Astrocyte of the spinal cord (primary cell): ENCODE measurements at places on chromosomes 2 and 18.

GRCh38 chr2:42829671-42830440 is 37.5 kb upstream of the HAAO start:
- DNase-seq = no peak

GRCh38 chr2:128820452-128820851 is 501.8 kb upstream of the HS6ST1 start:
- no peak for DNase-seq

DNA sequence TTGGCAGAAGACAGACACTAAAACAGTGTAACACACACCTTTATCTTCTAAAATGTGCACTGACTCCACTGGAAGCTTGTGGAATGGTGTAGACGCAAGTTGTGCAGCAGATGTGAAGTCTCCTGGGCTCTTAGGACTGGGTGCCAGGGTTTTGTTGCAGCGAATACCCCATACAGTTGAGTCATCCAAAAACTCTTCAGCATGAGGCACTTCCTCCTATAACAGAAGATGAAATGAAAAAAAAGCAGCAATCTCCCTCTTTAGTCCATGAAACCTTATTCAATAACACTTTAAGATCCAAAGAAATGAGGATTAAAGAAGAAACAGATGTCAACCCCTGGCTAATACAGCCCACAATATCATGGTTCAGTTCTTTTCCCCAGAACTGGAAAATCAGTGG is 22.2 kb downstream of the BUB1 start:
- peak; percentile 29 for DNase-seq

- peak; percentile 47 for DNase-seq
Observed at GRCh38 chr2:182319556-182320505, 107.0 kb downstream of the PDE1A start.

GRCh38 chr2:42865884-42866881 is 73.8 kb upstream of the HAAO start:
- no peak for DNase-seq

DNA sequence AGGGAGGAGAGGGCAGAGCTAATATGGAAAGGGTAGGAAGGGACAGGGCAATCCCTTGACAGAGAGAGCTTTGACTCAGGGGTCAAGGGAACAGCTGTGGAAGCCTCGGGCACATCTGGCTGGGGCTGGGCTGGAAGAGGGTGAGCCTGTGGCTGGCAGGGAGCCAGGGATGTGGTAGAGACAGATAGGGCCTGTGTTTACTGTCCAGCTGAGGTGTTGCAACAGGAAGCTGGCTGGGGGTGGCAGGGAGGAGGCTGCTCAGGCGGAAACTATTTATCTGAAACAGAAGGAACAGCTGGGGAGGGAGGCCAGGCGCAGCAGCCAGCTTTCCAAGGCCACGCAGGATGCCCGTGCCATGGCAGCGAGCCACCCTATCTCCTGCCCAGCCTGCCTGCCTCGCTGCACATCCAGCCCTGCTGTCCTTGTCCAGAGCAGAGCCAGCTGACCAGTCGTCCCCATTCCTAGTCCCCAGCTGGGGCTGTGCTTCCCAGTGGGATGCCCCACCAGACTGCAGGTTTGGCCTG is 264.7 kb downstream of the CYP26B1 start:
- DNase-seq = peak; percentile 43

- DNase-seq = no peak
Observed at GRCh38 chr2:66477135-66477842, 42.4 kb downstream of the MEIS1 start.

DNA sequence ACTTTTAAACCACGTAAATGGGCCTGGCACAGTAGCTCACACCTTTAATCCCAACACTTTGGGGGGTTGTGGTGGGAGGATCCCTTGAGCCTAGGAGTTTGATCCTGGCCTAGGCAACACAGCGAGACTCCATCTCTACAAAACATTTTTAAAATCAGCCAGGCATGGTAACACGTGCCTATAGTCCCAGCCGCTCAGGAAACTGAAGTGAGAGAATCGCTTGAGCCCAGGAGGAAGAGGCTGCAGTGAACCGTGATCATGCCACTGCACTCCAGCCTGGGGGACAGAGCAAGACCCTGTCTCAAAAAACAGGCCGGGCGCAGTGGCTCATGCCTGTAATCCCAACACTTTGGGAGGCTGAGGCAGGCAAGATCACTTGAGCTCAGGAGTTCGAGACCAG is 12.2 kb downstream of the ROCK1 start:
- DNase-seq = no peak

DNA sequence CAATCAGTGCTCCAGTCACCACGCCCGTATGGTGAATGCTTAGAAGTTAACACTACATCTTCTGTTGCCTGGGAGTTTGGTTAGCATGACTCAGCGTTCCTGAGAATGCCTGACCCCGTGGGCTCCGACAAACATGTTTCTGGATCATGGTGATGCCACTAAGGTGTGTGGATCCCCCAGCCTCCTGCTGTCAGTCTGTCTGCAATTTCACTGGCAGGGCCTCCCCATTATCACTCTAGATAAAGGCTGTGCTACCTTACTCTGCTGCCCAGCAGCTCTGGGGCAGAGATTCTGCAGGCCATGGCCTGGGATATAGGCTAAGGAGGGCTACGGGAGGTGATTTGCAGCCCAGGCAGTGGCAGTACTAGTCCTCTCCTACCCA is 66.0 kb downstream of the STPG4 start:
- DNase-seq = peak; percentile 59

- DNase-seq = no peak
Observed at GRCh38 chr2:208268156-208268952, 2.3 kb downstream of the PIKFYVE start.

GRCh38 chr2:213002383-213002782 is 149.0 kb downstream of the IKZF2 start:
- no peak for DNase-seq

- no peak for DNase-seq
Observed at GRCh38 chr18:72742002-72742401, 125.8 kb downstream of the NETO1 start.

GRCh38 chr2:167142554-167142953 is 254.3 kb downstream of the XIRP2 start:
- no peak for DNase-seq

DNA sequence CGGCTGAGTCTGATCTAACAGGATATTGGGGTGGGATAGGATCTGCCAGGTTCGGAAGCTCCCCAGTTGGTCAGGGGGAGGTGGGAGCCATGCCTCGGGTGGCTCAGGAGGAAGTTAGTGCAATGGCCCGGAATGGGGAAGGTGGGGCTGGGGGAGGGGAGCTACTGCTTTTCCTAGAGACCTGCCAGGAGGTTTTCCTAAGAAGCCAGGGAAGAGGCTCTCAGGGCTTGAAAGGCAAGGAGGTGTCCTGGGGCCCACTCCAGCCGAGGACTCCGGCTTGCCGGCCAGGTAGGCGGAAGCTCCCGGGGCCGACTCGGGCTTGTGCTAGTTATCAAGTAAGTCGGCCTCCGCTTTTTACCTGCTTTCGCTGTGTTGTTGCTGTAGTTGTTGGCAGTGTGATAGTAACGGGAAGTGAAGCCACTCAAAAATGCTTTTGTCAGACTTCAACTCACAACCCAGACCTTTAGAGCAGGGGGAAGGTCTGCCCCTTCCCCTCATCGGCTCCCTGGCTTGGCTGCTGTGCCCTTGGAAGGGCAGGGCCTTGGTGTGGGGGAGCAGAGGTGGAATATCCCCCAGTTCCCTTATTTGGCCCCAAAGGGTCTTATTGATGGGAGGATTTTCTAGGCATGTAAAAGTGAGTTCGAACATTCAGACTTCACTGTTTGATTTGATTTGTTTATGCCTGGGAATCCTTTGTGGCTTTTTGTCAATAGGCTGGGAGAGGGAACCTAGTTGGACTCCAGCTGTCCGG is 5.4 kb downstream of the GDF7 start:
- no peak for DNase-seq

GRCh38 chr2:52402128-52402527 is 1365.5 kb upstream of the CHAC2 start:
- DNase-seq = no peak

- DNase-seq = no peak
Observed at GRCh38 chr2:150480971-150481830, 6.3 kb downstream of the RND3 start.

DNA sequence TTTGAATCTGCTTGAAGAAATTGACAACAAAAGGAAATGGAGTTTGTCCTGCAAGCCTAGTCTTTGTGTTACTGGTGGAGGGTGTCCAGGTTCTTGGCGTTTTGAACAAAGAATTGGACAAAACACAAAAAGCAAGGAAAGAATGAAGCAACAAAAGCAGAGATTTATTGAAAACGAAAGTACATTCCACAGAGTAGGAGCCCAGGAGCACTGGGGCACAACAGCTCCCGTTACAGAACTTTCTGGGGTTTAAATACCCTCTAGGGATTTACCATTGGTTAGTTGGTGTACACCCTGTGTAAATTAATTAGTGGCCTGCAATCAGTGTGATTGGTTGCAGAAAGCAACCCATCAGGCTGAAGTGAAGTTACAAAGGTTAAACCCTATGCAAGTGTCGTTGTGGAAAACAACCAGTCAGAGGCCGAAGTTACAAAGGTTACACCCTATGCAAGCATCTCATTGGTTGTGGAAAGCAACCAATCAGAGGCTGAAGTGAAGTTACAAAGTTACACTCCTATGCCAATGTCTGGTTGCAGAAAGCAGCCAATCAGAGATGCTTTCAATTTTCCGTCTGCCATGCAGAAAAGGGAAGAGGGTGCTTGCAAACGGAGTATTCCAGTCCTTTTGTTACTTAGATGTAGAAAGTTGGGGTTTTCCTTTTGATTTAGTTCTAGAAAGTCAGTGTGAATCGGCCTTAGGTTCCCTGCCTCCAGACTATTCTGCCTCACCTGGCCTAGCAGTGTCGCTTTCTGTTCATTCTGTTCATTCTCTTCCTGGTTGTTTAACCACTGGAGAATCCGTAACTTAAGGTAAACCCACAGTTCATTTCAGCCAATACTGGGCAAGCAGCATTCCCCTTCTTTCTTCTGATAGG is 47.6 kb upstream of the PTH2R start:
- peak; percentile 29 for DNase-seq

- peak; percentile 54 for DNase-seq
Observed at GRCh38 chr2:232761301-232761907, 15.0 kb downstream of the KCNJ13 start.

DNA sequence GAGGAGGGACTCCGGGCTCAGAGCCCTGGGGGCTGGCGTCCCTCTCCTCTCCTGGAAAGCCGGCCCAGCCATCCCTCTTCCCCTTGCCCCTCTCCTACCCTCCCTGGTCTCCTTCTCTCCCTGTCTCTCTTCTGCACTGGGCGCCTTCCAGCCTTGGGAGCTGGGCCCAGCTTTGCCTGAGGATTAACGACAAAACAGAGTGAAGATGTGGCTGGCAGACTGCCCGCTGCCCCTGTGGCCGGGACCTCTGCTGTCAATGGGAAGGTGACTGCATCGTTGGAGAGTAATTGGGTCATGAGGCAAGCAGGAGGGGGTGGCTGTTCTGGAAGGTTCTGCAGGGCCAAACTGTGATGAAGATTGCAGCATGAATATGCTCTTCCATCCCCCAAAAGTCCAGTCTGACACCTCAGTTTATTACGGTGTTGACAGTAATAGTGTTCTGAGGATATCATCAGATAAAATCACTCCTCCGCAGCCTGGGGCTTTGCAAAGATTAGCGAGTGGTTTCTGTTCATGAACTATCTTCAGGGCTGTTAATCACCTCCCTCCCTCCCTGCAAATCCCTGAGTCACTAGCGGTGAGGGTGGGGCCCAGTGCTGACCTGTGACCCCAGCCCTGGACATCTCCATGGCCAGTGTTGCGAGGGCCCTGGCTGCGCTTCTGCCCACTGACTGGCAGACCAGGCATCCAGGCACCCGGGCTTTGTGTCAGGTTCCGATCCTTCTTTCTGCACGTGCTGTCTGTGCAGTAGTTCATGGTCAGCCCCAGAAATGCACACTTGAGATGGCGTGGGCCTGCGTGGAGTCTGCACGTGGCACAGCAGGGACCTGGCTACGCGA is 23.0 kb downstream of the RTP5 start:
- DNase-seq = no peak

DNA sequence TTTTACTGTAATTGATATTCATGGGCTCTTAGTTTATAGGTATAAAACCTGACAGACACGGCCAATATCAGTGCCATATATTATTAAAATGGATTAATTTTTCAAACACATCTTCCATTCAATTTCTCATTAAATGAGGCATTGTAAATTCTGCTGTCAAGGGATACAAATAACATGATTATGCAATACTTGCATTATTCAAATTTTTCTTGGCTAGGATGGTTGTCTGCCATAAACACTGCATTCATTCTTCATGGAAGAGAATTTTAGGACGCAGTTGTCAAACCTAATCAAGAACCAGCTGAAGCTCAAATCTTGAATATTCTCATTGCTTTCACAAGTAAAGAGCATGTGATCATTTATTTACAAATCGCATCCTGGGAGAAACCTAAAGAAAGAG is 255.6 kb downstream of the RDH14 start:
- no peak for DNase-seq

DNA sequence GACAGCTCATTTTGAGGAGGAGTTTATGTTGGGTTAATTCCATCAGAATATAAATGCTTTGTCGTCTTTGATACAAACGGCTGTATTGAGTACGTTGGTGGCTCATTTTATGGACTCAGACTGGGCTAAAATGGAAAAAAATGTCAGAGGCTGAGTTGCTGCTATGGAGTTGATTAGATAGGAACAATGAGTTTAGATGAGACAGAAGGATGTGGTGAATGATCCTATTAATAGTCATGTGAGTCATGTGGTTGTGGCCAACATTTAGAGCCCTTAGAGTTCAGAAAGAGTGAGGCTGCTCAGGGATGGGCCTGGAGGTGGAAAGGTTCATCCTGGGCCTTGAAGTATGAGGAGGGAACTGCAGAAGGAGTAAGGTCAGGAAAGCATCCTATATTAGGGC is 434.2 kb downstream of the MEIS1 start:
- peak; percentile 79 for DNase-seq

DNA sequence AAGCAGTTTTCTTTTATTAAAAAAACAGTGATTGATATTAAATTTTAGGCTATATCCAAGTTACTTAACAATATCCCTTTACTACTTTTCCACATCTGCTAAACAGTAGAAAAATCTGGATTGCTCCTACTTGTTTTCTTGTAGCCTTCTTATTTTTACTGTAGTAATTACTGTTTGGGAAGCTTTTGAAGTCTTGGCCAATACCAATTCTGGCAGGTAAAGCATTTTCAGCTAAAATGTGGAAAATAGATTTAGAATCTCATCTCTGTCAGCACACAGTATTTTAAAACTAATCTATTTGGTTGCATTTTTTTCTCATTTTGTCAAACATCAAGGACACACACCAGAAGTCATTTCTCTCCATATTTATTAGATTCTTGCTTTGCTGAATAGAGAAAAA is 1485.7 kb upstream of the PIK3C3 start:
- DNase-seq = no peak

GRCh38 chr2:126372406-126372805 is 283.6 kb upstream of the GYPC start:
- no peak for DNase-seq

DNA sequence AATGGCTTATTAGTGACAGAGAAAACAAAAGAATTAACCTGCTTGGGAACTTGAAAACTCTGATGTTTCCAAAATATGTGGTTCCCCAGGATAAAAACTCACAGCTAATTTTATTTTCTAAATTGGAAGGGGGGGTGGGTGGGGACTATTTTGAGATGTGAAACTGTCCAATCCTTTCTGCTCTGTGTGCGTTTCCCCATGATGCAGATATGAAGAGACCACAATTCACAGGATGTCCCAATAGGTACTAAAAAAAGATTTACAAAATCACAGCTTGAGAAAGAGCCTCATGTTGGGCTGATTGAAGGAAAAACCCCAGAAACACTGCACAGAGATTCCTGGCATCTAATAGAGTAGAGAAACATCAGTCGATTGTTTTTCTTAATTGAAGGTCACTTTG is 273.2 kb downstream of the ARHGAP15 start:
- no peak for DNase-seq
